ENCODE measurements at places on chromosomes 13 and 19.
A peak's percentile ranks its signal among the peaks of the same experiment; 100 is the strongest.

DNA sequence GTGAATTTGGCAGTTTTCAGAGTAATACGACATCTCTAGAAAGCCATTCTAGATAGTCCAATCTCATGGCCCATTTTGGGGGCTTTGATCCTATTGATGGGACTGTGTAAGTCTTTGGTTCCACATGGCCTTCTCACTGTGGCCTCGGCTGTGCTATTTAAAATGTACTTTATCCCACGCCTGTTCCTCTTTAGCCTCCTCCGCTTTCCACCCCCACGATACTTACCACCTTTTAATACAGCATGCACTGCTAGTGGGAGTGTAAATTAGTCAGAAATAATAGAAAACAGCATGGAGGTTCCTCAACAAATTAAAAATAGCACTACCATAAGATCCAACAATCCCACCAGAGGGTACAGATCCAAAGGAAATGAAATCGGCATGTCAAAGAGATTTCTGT lies 28.3 kb upstream of the CEBPG start:
- DNase-seq, result no peak

DNA sequence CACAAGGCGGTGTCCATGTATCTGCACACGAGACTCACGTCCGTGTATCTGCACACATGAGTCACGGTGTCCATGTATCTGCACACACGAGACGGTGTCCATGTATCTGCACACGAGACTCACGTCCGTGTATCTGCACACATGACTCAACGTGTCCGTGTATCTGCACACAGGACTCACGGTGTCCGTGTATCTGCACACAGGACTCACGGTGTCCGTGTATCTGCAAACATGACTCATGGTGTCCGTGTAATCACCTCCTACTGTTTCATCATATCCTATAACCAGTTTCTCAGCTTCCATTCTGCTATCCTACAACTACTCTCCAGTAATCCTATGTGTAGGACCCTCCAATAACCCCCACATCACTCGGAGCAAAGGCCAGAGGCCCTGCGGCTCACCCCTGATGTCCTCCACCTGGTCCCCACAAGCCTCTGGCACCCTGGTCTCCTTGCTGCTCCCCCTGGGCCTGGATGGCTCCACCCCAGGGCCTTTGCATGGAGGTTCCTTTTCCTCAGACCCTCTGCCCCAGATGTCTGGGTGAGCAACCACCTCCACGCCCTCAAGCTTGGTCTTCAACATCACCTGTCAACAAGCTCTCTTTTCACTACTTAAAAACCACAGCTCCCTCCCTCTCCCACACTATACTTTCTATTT lies 2.5 kb upstream of the TMEM255B start:
- DNase-seq, result no peak

DNA sequence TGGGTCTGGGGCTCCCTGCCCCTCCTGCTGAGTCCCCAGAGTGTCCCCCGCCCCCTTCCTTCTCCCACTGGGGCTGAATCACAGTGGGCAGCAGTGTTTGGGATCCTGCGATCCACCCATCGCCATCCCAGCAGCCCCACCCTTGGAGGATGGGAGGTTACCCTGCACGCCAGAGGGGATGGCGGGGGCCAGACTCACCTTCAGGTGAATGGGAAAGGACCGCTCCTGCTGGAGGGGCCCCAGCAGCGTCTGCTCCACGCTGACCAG lies 569 bp downstream of the DLEU7 start:
- no peak for DNase-seq

DNA sequence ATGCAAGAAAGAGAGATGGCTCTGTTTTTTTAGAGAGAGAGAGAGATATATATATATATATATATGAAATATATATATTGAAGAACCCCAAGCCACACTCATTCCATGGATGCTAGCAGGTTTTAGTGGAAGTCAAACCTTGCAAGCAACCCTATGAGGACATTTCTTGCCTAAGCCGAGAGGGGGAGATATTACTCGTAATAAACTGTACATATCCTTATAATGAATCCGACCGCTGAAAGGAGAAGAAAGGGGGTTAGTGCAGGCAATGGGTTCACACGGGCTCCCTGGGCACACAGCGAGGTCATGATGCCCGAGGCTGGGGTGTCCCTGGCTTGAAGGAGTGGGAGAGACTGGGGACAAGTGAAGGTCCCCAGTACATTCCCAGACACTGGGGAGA lies 78.3 kb downstream of the IER2 start:
- no peak for DNase-seq

DNA sequence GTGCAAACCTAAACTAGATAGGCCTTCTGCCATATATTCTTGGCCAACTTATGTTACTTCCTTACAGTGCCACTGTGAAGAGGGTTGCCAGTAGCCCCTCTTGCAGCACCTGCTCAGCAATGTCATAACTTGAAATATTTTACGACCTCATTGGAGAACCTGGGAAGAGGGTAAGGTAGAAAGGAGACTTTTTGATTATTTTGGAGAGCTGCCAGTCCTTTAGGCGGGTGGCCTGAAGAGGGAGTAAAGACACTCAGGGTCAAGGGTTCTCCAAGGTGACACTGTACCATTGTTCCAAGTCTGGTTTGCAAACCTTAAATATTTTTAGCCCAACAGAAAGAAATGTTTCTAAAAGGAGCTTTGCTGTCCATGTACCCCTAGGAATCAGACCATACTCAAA lies 118.3 kb downstream of the FLT1 start:
- DNase-seq, result no peak

DNA sequence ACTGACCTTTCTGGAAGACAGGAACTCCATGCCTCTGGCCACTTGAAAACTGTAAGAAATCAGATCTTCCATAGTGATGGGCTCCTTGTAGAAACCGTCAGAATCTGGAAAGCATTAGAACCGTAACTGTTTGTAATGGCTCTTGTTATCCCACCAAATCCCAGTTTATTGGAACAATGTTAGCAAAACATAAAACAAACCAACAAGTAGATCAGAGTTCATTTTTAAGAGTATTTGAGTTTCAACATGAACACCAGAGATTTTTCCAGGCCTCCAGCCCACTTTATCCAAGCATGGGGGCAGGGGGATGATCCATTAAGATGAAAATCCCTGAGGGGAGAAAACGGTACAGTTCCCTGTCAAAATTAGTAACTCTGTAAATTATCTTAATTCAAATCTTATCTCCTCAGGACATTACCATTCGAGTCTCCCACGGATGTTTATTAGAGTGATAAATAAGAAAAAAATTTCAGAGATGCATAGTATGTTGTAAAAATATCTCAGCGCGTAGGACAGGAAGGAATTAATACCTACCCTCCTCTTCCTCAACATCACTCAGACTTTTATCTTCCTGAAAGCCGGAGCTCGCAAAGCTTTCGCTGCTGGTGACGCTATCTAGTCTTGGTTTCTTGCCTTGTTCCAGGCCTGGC lies 172.5 kb downstream of the FLT1 start:
- DNase-seq, result no peak

- no peak for DNase-seq
Measured at GRCh38 chr13:72530471-72530870, 197.0 kb downstream of the MZT1 start.

DNA sequence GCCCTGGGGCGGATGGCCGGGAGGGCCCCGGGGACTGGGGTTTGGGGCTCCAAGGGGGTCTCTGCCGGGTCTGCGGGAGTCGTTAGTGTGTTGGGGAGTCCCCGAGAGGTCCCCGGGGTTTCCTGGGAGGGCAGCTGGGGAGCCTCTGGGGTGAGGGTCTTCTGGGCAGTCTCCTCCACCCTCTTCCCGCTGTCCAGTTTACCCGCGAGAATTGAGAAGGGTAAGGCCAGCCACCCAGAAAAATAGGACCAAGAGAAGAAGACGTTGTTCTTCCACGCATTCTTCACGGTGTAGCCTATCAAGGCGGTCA lies 1.0 kb upstream of the ETFB start:
- DNase-seq, result no peak

- DNase-seq, result no peak
Measured at GRCh38 chr19:46124638-46125115, at the start of gene IGFL3. IGFL3 (minus strand) TSS chr19:46124688; CDS start chr19:46124649, 39 bp downstream.

DNA sequence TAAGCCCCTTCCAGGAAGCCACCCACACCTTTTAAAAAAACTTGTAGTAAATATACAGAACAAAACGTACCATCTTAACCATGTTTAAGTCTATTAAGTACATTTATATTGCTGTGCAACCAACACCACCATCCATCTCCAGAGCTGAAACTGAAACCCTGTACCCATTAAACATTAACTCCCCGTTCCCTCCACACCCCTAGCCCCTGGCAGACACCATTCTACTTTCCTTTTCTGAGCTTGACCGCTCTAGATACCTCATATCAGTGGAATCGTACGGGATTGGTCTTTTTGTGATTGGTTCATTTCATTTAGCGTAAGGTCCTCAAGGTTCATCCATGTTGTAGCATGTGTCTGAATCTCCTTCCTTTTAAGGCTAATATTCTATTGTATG lies 13.0 kb upstream of the SPATA13 start:
- no peak for DNase-seq

DNA sequence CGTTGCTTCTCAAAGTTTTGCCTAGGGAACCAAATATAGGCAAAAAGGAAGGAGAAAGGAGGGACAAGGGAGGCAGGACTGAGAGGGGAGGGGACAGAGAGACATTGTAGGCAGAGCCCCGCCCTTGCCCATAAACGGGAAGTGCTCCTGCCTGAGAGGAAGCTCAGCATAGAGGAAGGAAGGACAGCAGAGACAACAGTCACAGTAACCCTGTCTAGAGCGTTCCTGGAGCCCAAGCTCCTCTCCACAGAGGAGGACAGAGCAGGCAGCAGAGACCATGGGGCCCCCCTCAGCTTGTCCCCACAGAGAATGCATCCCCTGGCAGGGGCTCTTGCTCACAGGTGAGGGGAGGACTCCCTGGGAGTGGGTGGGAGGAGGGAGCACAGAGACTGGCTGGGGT lies at the start of gene CEACAM21:
CEACAM21 (plus strand) TSS at position 169 of the 400 bp plus-strand sequence; CDS start at position 278, 109 bp downstream.
- DNase-seq, result no peak

GRCh38 chr13:39982745-39983144 lies 327.3 kb downstream of the COG6 start:
- DNase-seq, result no peak

- DNase-seq, result no peak
Measured at GRCh38 chr19:8167985-8168384, 18.6 kb upstream of the FBN3 start.

GRCh38 chr13:38752686-38753085 lies 65.8 kb downstream of the FREM2 start:
- no peak for DNase-seq

- no peak for DNase-seq
Measured at GRCh38 chr19:19602713-19603324, 15.7 kb downstream of the PBX4 start.

- no peak for DNase-seq
Measured at GRCh38 chr19:8468761-8469373, 24.1 kb downstream of the HNRNPM start.

DNA sequence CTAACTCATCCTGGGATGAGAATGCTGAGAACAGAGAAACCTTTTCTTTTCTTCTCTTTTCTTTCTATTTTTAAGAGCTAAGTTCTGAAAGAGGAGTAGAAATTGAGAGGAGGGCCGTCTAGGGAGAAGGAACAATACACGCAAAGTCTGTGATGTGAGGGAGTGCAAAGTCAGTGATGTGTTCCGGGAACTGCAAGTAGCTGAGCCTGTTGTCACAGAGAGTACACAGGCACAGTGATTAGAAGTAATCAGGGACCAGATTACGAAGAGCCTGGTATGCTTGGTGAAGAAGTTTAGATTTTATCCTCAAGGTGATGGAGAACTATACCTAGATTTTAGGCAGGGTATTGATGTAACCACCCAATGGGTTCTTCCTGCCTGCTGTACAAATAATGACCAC lies 32.0 kb upstream of the CXCL17 start:
- no peak for DNase-seq

GRCh38 chr13:53124623-53125022 lies 96.0 kb downstream of the OLFM4 start:
- no peak for DNase-seq

- no peak for DNase-seq
Measured at GRCh38 chr13:44759384-44760360, 183.5 kb upstream of the TSC22D1 start.

DNA sequence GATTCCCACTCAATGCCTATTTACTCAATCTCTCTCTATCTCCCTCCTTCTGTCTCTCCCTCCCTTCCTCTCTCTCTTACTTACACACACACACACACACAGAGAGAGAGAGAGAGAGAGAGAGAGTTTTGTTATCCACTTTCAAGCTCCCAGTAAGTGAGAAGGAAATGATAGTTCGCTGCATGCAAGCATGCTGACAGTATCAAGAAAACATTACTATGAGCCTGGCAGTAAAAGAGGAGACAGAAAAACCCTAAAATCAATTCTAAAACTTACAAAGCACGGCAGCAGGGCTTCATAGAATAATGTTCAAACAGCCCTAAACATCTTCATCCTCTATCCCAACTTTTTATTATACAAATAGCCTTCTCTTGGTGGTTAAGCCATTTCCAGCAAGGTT lies 171.9 kb downstream of the FOXO1 start:
- DNase-seq, result no peak

DNA sequence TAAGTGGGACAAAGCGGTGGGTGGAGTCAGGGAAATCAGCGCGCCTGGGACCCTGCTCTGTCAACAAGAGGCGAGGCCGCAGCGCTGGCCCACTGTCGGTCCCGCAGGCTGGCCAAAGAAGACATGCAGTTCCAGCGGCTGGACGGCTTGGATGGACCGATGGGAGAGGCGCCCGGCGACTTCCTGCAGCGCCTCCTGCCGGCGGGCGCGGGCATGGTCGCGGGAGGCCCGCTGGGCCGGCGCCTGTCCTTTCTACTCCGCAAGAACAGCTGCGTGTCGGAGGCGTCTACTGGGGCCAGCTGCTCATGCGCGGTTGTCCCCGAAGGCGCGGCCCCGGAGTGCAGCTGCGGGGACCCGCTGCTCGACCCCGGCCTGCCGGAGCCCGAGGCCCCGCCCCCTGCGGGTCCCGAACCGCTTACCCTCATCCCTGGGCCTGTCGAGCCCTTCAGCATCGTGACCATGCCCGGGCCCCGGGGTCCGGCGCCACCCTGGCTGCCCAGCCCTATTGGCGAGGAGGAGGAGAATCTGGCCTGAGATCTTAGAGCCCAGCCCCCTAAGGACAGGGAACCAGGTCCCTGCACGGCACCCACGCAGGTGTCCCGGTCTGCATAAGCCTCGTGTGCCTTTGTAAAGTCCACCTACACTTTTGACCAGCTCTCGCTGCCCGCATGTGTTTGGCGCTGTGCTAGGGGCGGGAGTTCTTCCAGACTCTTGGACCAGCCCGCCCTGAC lies 6.1 kb downstream of the BEST2 start:
- DNase-seq, result peak; percentile 59

- no peak for DNase-seq
Measured at GRCh38 chr19:5041168-5041912, 72.4 kb downstream of the KDM4B start.

DNA sequence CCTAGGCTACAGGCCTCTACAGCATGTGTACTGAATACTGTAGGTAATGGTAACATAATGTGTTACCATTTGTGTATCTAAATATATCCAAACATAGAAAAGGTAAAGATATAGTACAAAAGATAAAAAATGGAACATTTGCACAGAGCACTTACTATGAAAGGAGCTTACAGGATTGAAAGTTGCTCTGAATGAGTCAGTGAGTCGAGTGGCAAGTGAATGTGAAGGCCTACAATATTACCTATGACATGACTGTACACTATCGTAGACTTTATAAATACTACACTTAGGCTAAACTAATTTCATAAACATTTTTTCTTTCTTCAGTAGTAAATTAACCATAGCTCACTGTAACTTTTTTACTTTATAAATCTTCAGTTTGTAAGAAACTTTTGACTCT lies 35.1 kb downstream of the LPAR6 start:
- no peak for DNase-seq

All from Caco-2 (cell line).